KG1 (cell line): ENCODE measurements at places on chromosomes 2 and 18.

DNA sequence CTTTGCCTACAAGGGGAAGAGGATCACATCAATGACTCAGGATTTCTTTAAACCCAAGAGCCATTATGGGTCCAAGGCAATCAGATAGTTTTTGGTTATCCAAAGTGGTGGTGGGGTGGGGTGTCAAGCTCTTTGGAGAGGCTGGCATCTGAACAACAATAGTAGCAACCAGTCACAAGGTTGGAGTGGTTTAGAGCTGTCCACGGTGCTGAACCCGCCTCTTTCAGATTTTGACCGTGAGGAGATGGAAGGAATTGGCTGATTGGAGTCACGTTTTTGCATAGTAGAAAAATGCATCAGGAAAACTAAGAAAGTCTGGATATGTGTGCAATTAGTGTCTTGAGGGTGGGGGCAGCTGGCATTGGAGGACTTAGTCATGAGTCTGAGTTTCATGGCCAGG lies 159.9 kb downstream of the LOXHD1 start:
- no peak for DNase-seq

- no peak for DNase-seq
Observed at GRCh38 chr2:23625726-23626125, 240.7 kb downstream of the KLHL29 start.

- DNase-seq = no peak
Observed at GRCh38 chr2:48496849-48497248, 33.1 kb upstream of the STON1 start.

DNA sequence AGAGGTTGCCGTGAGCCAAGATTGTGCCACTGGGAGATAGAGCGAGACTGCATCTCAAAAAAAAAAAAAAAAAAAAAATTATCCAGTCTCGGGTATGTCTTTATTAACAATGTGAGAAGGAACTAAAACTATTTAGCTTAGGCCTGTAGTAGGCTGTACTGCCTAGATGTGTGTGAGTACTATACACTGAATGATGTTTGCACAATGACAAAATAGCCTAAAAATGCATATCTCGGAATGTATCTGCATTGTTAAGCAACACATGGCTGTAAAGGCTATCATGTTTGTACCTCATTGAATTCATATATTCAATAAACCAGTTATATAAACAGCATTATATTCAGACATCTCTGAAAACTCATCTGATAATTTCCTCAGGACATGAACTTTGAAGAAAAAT lies 191.2 kb upstream of the SESTD1 start:
- DNase-seq = no peak

DNA sequence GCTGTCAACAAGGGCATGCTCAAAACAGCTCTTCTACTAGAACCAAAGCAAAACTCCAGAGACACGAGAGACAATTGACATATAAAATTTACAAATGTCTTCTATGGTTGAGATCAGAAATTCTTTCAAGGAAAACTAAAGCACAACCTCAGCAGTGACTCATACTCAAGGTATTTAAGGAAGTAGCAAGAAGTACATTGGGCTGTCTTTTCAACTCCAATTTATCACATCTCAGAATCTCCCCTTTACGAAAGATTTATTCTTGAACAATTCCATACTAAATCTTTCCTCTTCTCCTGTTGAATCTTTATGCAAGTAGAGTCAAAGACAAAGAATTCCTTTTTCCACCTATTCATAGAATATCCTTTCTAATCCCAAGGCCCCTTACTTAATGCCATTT lies 324.0 kb downstream of the IRS1 start:
- no peak for DNase-seq

GRCh38 chr2:170917219-170917913 lies 11.7 kb upstream of the GORASP2 start:
- no peak for DNase-seq

DNA sequence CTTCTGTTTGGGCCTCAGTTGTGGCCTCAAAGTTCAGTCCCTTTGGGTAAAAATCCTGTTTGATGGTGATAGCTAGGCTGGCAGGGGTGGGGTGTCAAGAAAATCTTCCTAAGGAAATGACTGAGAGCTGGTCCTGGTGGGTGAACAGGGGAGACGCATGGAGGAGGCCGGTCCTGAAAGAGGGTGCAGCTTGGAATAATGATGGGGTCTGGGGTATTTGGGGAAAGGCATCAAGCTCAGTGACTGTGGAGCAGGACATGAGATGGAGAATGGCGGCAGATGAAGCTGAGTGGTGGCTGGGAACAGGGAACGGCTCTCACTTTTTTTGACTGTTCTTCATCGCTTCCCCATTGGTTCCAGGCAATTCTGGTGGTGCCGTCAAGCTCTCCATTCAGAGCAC lies 140.7 kb upstream of the PKDCC start:
- DNase-seq = no peak

DNA sequence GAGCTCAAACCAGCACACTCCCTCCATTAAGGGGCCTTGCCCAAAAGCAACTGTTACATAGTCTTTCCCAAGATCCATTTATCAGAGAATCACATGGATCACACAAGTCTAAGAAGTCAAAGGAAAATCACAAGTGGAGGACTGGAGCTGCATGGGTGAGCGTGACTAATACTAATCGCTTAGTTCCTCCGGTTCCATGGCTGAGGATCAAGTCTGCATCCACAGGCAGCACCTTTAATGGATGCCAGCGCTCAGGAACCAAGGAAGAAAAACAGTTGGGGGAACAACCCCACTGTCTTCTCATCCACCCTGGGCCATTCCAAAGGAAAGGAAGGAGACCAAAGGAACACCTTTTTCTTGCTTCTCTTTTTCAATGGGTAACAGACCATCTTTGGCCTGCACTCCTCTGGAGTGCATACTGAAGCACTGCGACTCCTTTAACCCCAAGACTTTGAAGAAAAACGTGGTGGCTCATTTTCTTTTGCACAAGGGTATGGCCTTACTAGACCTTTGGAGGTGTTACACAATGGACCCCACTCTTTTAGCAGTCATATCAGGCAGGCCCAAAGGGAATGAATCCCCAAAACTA lies 9.2 kb upstream of the WDR33 start:
- DNase-seq = no peak

DNA sequence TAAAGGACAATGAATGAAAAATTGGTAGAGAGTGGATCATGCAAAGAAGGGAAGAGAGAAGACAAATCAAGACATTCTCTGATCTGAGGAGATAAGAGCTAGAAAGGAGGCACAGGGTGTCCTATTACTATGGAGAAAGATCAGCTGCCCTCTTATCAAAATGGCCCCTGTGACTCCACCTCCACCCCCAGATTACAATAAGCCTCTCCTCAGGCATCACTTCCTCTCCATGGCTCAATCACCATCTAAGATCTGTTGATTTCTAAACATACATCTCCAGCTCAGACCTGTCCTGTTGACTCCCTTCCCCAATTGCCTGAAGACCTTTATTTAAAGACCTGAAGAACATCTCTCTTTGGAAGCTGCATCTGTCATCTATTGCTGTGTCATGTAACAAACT lies 43.2 kb downstream of the SP100 start:
- no peak for DNase-seq

GRCh38 chr2:237429753-237430152 lies 15.8 kb upstream of the COL6A3 start:
- DNase-seq = no peak

DNA sequence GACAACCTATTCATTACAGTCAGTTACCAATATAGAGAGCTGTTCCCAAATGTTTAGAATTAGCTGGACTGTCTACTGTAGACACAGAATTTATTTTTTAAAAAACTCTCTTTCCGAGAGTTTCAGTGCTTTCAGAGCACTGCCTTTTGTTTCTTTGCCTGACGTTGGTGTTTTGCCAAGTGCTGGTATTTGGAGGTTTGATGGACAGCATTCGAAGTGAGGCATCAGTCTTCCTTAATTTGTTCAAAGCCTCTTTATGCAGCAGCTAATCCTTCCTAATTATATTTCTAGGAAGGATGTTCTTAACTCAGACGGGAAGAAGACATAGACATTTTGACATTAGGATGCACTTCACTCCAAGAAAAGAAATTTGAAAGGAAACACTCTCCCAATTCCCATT lies 83.2 kb downstream of the LTBP1 start:
- no peak for DNase-seq

GRCh38 chr2:149690825-149691224 lies 103.2 kb upstream of the MMADHC start:
- no peak for DNase-seq

- peak; percentile 40 for DNase-seq
Observed at GRCh38 chr2:106189325-106189724, 4.8 kb downstream of the UXS1 start.

- DNase-seq = no peak
Observed at GRCh38 chr2:6975988-6976387, 58.8 kb downstream of the RNF144A start.

- DNase-seq = no peak
Observed at GRCh38 chr18:50458796-50459195, 84.0 kb downstream of the SKA1 start.

- no peak for DNase-seq
Observed at GRCh38 chr2:215493376-215493775, 57.5 kb upstream of the FN1 start.

GRCh38 chr2:232887171-232887850 lies 17.2 kb downstream of the SNORC start:
- no peak for DNase-seq

GRCh38 chr2:132979339-132980093 lies 309.5 kb upstream of the LYPD1 start:
- no peak for DNase-seq

DNA sequence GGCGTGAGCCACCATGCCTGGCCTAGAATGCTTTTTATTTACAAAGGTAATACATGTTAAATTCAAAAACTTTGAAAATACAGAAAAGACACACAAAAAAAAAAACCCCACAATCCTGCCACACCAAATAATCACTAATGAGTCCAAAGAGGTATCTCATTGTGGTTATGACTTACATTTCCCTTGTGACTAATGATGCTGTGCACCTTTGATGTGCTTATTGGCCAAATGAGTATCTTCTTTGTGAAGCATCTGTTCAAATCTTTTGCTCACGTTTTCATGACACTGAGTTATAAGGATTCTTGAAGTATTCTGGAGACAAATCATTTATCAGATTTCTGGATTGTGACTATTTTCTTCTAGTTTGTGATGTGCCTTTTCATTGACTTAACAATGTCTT lies 6.4 kb upstream of the NLRC4 start:
- DNase-seq = no peak

DNA sequence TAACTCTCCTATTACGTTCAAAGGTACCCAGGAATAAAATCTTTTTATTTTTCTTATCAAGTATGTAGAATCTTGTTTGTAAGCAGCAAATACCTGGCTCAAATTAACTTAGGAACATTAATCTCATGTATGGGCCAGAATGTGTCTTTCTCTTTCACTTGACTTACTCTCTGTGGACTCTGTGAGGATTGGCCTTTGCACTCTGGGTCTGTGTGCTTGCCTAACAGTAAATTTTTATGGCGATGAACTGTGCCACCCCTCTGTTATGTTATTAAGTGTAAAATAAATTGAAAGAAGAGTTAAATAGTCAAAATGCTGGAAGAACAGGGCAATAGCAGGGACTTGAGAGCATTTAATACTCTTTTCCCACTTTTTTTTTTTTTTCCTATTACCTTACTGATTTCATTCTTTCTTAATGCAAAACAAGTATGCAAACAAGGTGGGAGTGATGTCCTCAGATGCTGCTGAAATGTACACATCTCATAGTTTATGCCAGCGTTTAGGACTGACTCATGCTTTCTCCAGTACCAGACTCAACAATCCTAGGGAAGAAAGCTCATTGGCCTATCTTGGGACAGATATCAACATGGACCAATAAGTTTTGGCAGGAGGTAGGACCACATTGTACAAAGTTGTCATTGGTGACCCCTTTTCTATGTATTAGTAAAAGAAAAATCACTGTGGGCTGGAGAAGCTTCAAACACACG lies 25.5 kb downstream of the LYPD6 start:
- no peak for DNase-seq

- no peak for DNase-seq
Observed at GRCh38 chr2:160893581-160893980, 266.6 kb upstream of the TANK start.

DNA sequence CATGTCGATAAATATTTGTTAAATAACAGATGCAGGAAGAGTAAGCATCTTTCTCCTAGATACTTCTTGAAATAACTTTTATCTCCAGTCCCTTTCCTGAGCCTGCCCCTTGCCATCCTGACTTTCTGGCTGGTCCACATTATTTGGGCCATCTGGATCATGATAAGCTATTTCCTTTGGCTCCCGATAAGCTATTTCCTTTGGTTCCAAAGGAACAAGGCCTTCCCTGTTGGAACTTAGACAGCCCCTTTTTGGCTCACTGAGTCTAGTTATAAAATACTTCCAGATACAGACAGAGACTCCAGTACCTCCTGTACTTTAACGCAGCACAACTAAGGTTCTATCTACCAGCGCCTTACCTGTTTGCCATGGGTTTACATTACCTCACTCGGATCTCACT lies 205.3 kb upstream of the CCDC150 start:
- DNase-seq = no peak

DNA sequence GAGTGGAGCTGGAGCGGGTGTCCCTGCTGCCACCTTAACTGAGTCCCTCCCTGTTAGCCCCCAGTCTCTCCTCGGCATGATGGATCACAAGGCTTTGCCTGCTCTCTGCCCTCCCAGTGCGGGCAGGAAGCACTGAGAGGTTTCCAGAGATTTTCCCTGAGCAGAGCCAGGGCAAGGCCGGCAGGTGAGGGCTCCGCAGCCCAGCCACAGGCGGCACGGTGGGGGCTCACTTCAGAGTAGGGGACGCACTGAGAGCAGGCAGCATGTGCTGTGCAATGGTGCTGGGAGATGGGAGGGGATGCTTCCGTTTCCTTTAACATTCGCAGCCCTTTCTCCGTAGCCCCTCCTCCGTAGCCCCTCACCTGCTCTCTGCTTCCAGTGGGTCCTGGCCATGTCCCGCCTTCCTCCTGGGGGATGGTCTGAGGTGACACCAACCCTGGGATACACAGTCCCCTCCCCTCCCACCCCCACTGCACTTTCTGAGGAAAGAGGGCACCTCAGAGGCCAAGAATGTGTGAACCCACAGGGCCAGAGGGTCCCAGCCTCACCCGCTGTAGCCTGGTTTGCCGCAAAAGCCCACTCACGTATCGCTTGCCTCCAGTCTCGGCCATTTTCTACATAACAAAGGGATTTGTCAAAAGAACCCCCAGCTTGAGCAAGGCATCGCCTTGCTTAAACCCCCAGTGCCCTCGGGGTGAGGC lies 10.7 kb downstream of the KCNF1 start:
- no peak for DNase-seq
